Retinal pigment epithelial cell (primary cell): ENCODE measurements at places on chromosomes 12 and 14.

- DNase-seq = no peak
Measured at GRCh38 chr12:52333321-52333720, 12.1 kb upstream of the KRT83 start.

DNA sequence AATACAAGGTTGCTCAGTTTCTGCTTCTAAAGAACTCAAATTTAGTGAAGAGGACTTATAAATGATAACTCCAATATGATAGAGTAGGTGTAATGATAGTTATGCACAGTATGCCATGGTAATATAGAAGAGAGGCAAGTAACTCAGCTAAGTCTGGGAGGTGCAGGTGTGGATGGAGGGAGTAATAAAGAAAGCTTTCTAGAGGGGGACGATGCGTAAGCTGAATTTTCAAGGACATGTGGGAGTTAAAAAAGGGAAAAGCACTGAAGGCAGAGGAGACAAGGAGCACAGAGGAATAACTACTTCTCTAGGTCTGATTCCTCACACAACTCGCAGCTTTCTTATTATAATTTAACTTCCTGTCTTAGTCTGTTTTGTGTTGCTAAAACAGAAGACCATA, 49.1 kb upstream of the ZDHHC17 start:
- no peak for DNase-seq

- DNase-seq = no peak
Measured at GRCh38 chr12:69951108-69951507, 126.1 kb downstream of the MYRFL start.

DNA sequence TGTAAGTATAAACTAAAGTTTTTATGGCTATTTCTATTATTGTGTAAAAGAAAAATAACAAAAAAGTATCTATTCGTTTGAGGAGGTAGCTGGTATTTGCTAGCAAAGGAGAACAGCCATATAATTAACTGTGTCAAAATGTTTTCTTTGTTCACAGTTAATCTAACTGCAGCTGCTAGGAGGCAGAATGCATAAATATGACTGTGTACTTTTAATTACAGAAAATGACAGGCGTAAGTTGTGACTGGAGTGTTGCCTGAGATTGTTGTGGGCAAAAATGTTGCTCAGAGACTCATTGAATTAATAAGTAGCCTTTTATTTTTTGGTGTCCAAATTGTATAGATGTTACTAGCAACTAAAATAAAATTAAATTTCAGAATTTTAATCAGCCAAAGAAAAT, 33.5 kb downstream of the PTPRO start:
- DNase-seq = no peak

DNA sequence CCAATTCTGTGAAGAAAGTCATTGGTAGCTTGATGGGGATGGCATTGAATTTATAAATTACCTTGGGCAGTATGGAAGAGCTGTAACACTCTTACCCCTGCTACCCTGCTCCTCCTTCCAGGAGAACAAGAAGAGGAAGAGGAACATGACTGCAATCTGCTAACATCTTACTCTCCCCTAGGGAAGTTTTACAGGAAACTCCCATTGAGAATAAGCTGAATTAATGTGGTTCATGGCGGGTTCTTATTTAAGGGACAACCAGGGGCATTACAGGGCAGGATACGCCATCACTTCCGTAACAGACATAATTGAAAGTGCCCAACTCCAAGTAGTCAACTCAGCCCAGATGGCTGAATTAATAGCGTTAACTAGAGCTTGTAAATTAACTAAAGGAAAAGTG, 9.4 kb upstream of the PSMC1 start:
- DNase-seq = no peak
